ENCODE measurements at places on chromosomes 1 and 21.
A peak's percentile ranks its signal among the peaks of the same experiment; 100 is the strongest.

GRCh38 chr1:3313576-3313950 is 140.9 kb upstream of the ARHGEF16 start:
- peak; percentile 94 for DNase-seq

- DNase-seq, result no peak
Observed at GRCh38 chr1:30694280-30695175, 28.9 kb downstream of the MATN1 start.

GRCh38 chr1:168972887-168973286 is 133.6 kb upstream of the ATP1B1 start:
- DNase-seq, result no peak

- DNase-seq, result no peak
Observed at GRCh38 chr1:116125758-116126157, 14.6 kb downstream of the MAB21L3 start.

- DNase-seq, result no peak
Observed at GRCh38 chr1:171787686-171788480, 6.4 kb downstream of the METTL13 start.

- DNase-seq, result no peak
Observed at GRCh38 chr1:191240925-191241324, 763.3 kb upstream of the BRINP3 start.

GRCh38 chr1:53324728-53325297 is 3.1 kb downstream of the LRP8 start:
- DNase-seq, result peak; percentile 6

DNA sequence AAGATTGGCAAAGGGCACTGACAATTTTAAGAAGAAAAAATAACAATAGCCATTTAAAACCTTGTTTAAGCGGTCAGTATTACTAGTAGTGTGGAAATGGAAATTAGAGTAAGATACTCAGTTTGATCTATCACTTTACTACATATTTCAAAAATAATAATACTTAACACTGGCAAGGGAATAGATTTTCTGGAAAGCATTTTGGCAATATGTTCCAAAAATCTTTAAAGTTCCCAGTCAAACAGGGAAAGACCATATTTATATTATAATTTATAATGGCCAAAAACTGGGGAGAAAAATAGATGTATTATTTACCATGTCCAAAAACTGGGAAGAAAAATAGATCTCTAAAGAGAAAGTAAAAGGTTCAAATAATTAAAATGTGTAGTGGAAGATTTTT is 28.6 kb upstream of the C1orf21 start:
- no peak for DNase-seq

GRCh38 chr1:167922023-167922422 is 8.1 kb upstream of the ADCY10 start:
- DNase-seq, result peak; percentile 54

DNA sequence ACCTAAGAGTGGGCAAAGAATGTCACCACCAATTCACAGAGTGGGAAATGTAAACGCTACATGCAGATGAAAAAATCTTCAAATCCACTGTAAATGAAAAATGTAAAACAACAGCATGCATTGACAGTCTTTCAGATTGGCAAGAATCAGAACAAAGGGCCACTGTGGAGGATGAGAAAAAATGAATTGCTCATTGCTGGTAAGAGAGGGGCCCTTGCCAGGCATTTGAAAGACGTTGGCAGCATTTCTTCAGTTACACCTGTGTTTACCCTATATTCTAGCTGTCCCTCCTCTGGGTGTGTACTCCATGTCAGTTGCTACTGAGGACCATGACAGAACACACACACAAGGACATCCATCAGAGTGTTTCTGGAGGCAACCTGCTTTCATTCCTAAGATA is 25.8 kb upstream of the AADACL3 start:
- no peak for DNase-seq

DNA sequence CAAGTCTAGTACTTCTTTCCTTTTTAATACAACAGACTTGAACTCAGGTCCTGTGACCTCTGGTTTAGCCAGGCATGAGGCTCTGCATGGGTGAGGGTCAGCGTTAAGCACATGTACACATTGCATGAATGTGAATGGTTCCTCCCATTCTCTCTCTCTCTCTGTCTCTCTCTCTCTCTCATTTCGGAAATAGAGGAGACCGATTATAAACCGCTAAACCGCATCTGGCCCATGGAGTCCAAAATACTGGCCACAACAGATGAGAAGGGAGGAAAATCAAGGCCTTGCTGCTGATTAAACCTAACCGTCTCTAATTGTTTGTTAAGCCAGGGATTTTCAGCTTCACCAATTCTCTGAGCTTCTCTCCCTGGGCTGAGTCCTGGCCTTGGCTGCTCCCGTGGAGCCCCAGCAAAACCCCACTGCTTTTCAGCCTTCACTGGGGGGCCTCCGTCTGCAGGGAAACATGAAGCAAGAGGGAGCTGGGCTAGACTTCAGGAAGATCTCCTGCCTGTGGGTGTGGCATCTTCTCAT is 6.6 kb downstream of the RSPO1 start:
- DNase-seq, result no peak

- peak; percentile 31 for DNase-seq
Observed at GRCh38 chr1:225577241-225577640, 75.7 kb downstream of the ENAH start.

- no peak for DNase-seq
Observed at GRCh38 chr1:91018006-91018405, 3.8 kb downstream of the ZNF644 start.

- peak; percentile 65 for DNase-seq
Observed at GRCh38 chr1:185846672-185847444, 112.7 kb downstream of the HMCN1 start.

DNA sequence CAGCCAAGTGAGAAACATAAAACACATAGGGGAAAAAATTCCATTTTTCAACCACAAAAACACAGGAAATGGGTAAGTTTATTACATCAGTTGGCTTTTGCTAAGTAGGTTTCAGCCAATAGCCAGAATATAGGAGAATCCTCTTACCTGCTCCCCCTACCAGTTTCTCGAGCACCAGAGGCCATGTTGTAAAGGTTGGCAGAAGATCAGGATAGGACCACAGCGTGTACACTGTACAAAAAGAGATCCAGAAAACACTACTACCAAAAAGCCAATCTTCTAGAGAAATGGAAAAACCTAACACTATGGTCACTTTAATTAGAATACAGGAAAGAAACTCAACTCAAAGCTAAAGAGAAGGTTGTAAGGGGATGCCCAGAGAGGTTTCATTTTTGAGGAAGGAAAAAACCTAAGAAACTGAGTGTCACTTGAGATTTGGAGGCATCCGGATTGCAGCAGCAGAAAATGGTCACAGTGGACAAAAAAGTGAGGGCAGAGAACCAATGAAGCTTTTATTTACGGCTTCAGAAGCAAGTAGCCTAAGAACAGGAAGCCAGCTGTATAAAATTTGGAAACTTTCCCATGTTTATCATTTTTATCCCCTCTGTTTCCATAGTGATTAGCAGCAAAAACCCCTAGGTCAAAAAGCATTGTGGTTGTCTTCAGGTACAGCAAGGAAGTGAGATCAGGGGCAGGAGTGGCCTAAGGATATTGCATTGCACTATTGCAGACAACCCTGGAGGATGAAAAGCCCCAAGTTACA is 2.9 kb downstream of the EIF2D start:
- no peak for DNase-seq

GRCh38 chr1:14723401-14723800 is 124.9 kb downstream of the KAZN start:
- no peak for DNase-seq

- peak; percentile 52 for DNase-seq
Observed at GRCh38 chr1:58815686-58816071, 31.8 kb upstream of the JUN start.

DNA sequence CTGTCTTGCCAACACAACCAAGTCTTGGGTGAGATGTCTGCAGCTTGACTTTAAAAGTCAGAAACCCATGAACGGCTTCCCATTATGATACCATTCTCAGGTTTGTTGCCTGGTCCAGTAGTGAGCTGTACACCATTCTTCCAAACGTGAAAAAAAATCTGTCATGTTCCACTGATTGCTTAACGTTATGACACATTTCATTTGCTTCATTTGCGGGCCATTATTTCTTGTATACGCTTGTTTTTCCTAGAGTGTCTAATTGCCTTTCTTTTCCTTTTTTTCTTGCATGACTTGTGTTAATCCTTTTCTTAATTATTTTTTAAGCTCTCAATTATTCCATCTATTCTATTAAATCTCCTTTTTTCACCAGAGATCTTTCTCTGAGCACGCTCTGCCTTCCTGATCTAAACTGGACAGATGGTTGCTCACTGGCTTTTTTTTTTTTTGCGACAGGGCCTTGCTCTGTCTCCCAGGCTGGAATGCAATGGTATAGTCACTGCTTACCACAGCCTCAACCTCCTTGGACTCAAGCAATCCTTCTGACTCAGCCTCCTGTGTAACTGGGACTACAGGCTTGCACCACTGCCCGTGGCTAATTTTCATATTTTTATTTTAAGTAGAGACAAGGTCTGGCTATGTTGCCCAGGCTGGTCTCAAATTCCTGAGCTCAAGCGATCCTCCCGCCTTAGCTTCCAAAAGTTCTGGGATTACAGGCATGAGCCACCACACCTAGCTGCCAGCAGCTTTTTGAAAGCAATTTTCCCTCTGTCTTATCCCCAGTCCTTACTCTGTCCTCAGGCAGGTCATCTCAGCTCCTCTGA is 31.7 kb upstream of the CAMTA1 start:
- peak; percentile 45 for DNase-seq

DNA sequence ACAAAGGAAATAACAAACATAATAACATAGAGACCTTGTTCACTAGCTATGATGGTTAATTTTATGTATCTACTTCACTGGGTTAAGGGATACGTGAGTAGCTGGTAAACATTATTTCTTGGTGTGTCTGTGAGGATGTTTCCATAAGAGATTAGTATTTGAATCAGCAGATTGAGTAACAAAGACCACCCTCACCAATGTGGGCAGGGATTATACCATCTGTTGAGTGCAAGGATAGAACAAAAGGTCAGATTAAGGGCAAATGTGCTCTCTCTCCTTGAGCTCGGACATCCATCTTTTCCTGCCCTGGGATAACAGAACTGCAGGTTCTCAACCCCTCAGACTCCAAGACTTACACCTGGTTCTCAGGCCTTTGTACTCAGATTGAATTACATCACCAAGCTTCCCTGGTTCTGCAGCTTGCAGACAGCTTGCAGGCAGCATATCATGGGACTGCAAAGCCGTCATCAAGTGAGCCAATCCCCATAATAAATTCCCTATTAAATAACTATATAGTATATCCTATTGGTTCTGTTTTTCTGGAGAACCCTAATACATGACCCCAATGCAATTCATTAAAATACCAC is 9.2 kb downstream of the SPATA6 start:
- DNase-seq, result no peak

DNA sequence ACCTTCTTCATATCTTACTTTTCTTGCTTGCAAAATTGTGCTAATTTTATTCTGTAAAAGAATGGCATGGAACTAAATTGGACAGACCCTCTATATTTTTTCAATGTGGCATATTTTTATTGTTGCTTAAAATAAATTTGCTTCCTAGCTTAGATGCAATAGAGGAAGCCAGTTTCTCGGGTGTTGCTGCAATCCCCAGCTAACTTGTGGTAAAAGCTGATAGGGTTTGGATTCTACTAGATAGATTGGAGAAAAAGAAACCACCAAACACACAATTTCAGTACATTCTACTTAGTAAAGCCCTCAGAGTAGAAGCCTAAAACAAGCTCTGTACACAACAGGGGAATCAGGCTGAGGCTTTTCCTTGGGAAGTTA is 49.5 kb upstream of the GCLM start:
- no peak for DNase-seq

DNA sequence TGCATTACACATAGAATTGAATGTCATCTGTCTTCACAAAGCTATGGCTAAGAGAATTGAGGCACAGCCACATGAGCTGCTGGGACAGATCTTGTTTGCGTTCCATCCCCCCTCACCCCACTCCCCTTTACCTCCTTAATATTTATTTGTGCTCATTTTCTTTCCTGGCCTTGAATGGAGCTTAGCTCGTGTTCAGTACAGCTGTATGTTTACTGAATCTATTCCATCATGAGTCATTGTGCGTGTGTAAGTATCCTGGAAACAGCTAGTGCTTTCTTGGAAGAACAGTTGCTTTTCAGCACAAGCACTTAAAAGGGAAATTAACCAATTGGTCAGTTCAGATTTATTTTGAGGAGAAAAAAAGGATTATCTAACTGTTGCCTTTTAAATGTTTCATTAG is 14.7 kb downstream of the PROX1 start:
- DNase-seq, result peak; percentile 29

DNA sequence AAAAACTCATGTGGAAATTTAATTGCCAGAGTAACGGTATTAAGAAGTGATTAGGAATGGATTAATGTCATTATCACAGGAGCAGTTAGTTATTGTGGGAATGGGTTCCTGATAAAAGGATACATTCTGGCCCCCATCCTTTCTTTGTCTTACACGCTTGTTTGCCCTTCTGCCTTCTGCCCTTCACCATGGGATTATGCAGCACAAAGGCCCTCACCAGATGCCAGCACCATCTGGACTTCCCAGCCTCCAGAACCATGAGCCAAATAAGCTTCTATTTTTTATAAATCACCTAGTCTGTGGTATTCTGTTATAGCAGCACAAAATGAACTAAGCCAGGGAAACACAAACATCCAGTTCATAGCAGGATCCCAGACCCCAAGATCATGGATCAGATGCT is 33.9 kb upstream of the POU2F1 start:
- DNase-seq, result no peak

DNA sequence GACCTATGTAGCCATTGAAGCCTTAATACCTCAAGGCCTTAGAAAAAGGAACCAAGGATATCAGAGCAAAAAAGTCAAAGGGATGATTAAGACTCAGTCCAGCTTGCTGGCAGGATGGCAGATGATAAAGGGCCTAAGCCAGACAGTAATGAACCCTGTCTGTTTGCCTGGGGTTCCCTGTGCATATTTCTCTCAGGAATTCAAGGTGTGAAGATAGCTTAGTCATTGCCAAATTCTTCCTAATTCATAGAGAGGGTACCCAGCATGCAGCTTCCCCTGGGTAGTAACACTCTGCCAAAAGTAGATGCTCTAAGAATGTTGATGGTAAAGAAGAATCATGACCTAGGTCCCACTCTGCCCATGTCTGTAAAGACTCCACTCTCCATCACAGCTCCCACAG is 210.6 kb upstream of the COA6 start:
- no peak for DNase-seq

DNA sequence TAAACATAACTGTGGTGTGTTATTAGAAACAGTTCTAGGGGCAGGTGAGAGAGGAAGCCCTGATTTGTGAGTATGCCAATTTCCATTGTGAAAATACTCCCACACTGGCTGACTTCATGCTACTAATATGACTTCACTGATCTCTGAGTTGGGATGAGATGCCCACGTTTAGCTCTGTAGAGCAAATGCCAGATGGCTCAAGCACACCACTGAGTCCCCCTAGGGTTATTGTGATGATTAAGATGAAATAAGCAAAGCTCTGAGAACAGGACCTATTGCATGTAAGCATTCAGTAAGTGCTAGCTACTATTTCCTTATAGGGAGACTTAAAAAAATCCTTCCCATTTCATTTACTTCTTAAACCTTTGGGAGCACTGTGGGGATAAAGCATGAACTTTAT is 117.6 kb downstream of the CENPF start:
- DNase-seq, result no peak

DNA sequence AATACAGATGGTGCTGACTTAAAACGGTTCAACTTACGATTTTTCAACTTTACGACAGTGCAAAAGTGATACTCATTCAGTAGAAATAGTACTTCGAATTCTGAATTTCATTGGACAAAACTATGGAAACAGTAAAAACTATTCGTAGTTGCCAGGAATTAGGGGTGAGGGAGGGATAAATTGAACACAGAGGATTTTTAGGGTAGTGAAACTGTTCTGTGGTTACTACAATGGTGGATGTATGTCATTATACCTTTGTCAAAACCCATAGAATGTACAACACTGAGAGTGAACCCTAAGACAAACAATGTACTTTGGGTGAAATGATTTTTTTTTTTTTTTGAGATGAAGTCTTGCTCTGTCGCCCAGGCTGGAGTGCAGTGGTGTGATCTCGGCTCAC is 7.5 kb downstream of the DDR2 start:
- DNase-seq, result no peak
